NCI-H1436 (cell line): ENCODE measurements at places on chromosomes 16 and 17.
A peak's percentile ranks its signal among the peaks of the same experiment; 100 is the strongest.

GRCh38 chr17:82283208-82283749 lies 9.8 kb upstream of the CSNK1D start:
- DNase-seq = peak; percentile 70

DNA sequence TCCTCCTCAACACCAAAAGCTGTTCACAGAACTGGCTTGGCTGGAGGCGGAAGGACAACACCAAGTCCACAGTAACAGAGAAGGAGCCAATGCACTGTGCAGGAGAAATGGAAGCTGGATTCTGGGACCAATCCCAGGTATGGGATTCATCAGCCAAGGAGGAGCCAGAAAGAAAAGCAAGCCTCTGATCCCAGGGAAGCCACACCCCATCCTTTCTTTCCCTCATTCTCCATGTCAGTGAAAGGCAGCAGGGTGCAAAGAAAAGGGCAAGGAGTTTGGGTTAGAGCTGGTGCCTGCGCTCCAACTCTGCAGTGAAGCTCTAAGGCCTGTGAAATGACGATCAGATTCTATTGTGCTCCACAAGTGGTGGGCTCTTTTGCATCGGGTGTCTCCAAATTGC lies 11.0 kb downstream of the DCAKD start:
- DNase-seq = no peak

DNA sequence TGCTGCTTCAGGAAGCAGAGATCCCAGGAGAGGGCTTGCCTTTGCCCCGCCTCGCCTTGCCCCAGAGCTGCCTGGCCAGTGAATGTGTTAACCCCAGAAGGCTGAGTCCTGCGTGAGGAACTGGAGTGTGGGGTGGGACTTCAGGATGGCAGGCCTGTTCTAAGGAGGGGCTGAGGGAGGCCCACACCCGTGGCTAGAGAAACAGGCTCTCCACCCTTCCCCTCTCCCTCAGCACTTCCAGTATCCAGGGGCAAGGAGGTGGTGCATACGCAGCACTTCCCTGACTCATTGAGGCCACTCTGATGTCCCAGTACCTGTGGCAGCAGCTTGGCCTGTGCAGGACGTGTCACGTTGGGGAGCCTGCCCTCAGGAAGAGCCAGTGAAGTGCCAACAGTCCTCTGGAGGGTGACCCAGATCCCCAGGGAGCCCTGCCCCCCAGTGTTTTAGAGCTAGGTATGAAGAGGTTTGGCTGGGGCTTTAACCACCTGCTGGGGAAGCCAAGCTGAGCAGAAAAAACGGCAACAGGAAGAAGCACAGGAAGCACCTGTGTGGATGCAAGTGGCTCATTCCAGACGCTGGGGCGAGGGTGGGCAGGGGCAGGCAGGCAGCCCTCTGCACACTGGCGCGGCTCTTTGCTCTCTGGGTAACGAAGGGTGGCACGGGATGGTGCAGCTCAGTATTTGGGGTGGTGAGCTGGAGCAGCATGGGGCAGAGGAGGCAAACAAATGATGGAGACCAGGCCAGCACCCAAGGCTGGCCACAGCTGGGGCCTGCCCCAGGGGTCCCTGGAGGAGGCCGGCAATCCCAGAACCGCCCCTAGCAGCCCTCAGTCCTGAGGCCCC lies 14.7 kb upstream of the CTCF start:
- DNase-seq = peak; percentile 77

DNA sequence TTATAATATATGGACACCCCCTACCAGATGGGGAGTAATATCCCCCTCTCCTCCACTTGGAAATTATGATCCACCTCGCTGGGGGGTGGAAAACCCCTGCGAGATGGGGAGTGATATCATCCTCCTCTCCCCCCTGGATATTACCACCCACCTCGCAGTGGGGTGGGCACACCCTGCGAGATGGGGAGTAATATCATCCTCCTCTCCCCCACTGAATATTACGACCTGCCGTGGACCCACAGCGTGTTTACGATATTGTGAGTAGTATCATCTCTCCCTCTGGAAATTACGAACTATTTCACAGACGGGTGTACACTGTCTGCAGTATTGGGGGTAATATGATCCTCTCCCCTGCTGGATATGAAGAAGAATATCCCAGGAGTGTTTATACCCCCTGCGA lies 228.3 kb upstream of the WSCD1 start:
- no peak for DNase-seq

DNA sequence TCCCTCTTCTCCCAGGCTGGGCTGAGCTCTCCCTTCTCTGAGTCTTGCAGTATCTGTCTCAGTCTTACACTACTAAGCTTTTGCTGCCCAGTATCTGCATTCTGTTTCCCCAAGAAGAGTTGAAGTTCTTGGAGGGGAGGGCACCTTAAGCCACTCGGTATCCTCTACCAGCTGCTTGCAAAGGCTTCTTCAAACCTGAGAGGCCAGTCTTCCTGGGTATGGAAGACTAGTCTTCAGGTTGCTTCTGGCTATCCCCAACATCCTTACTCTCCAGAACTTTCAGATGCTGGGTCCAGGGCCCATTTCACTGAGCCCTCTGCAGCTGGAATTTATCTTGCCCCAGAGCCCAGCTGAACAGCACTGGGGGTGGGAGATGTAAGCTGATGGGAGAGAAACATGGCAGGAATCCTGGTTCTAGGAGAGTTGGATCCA lies 20.1 kb downstream of the GP2 start:
- no peak for DNase-seq

GRCh38 chr17:13777003-13777402 lies 175.3 kb upstream of the HS3ST3A1 start:
- DNase-seq = no peak

DNA sequence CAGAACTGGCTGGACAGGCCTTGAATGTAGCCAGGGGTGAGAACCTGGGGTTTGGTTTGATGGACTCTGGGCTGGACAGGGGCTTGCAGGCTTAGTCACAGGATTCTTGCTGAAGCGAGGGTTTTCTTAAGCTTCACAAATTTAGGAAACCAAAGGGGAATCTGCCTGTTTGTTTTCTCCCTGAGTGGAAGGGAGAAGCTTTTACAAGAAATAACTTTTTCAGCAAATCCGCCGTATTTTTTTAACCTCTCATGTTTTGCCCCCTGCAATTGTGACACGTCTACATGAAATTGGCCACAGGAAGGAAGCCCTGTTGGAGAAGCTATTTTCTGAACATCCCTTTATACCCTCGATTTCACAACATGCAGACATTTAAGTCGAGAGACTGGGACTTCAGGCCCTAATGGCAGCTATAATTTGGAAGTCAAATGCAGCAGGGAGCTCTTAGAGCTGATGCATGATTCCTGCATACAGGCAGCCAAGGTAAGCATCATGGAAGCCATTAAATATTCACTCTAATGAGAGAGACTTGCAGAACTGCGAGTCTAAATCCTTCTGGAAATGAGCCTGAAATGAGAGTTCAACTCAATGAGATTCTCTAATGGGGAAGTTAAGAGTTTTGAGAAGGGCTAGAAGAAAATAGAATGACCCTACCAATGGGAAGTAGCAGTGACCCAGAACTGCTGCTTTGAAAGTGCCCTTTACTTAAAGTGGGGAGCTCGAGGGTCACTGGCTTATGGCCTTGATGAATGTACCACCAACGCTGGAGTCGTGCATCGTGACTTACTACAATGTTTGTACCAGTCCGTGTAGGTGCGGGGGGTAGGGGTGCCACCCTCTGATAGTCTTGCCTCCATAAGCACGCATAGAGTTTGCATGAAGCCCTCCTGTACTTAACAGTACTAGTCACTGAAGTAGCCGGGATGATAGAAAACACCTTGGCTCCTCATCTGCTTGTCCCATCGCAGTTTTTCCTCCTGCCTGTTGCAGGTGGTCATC lies 45.1 kb upstream of the IRF8 start:
- DNase-seq = no peak
